ENCODE measurements at places on chromosomes 2 and 18.

GRCh38 chr2:127169066-127169660 is 50.9 kb downstream of the CYP27C1 start:
- DNase-seq, result no peak

- no peak for DNase-seq
Observed at GRCh38 chr2:20439503-20439902, 7.4 kb upstream of the RHOB start.

- peak; percentile 11 for DNase-seq
Observed at GRCh38 chr2:45134726-45135125, 125.5 kb upstream of the SIX2 start.

- no peak for DNase-seq
Observed at GRCh38 chr2:49288902-49289700, 134.8 kb upstream of the FSHR start.

GRCh38 chr2:873651-874580 is 76.7 kb upstream of the SNTG2 start:
- no peak for DNase-seq

- DNase-seq, result no peak
Observed at GRCh38 chr2:152499896-152500735, 165.1 kb downstream of the FMNL2 start.

DNA sequence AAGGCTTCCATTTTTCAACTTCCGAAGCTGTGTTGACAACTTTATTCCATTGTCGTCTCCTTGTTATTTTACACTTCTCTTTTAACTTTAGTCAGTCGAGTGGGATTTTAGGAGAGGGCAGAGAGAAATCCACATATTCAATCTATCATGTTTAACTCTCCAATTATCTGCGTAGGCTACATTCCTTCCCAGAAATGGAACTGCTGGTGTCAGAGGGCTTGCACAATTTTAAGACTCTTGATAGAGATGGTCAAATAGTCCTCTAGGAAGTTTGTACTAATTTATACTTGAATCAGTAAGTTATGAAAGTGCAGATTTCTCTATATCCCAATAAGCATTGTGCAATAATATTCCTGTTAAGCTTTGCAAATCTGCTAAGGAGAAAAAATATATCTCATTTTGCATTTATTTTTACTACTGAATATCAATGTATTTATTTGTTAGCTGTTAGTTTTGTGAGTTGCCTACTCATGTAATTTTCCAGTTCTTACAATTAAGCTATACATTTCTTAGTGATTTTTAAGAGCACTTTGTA is 95.6 kb downstream of the CYP26B1 start:
- DNase-seq, result no peak

GRCh38 chr2:62250239-62250638 is 54.3 kb downstream of the B3GNT2 start:
- no peak for DNase-seq

Data from NCI-H2081 treated with DMSO at 0.1 percent for 48 hours (cell line).